ENCODE measurements at places on chromosomes 13 and 19.

- DNase-seq = no peak
Observed at GRCh38 chr13:112622375-112622774, 34.4 kb upstream of the TUBGCP3 start.

- no peak for DNase-seq
Observed at GRCh38 chr13:40351537-40352379, 314.7 kb downstream of the FOXO1 start.

DNA sequence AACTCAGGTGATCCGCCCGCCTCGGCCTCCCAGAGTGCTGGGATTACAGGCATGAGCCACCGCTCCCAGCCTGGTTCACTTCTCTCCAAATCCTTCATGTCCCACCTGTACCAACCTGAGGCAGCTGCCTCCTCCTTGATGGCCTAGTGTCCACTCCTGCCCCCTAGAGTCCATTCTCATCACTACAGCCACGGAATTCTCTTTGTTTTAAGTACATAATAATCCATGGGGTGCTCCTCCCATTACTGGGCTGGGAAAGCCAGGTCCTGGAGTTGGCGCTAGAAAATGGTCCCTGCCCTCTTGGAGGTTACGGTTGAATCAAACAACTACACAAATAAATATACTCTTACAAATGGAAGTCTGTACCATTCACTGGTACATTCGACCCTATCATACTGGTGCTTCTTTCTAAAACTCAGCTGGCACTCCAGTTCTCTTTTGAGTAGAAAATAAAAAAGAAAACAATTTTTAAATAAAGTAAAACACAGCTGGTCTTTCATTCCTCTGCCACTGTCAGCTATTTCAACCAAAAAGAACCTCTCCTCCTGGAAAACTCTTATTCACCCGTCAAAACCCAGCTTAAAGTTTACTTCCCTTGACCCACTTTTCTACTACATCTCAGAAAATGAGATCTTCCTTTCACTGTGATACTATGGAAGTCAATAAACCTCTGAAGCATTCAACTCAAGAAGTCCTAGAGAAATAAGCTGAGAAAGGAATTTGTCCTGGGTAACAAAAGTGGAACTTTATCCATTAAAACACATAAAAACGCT is 22.4 kb upstream of the ARHGEF18 start:
- peak; percentile 1 for DNase-seq

DNA sequence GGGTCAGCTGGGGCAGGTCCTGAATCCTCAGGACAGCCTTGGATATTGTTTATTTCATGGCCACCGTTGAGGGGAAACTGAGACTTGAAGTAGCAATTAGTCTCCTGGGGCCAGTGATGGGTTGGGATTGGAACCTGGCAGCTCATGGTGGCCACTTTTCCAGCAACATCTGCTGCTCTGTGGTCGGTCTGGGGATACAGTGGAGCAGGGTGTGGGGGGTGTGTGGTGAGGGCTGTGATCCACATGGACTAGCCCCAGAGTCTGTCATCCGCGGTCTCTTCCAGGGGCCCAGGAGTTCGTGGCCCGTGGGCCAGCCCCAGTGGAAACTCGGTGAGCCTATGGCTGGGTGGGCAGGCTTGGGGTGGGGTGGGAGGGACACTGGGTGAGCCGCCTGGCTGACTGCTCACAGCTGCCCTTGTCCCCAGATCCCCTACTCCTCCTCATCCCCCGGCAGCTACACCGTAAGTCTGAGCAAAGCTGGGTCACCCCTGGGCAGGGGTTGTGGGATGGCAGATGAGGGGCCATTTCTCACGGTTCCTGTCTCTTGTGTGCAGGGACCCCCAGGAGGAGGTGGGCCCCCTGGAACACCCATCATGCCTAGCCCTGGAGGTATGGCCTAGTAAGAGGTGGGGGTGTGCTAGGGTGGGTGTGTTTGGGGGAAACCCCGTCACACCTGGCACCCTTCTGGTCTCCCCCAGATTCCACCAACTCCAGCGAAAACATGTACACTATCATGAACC is 5.5 kb downstream of the ISYNA1 start:
- DNase-seq = no peak

- no peak for DNase-seq
Observed at GRCh38 chr13:53012707-53013106, 15.9 kb upstream of the OLFM4 start.

DNA sequence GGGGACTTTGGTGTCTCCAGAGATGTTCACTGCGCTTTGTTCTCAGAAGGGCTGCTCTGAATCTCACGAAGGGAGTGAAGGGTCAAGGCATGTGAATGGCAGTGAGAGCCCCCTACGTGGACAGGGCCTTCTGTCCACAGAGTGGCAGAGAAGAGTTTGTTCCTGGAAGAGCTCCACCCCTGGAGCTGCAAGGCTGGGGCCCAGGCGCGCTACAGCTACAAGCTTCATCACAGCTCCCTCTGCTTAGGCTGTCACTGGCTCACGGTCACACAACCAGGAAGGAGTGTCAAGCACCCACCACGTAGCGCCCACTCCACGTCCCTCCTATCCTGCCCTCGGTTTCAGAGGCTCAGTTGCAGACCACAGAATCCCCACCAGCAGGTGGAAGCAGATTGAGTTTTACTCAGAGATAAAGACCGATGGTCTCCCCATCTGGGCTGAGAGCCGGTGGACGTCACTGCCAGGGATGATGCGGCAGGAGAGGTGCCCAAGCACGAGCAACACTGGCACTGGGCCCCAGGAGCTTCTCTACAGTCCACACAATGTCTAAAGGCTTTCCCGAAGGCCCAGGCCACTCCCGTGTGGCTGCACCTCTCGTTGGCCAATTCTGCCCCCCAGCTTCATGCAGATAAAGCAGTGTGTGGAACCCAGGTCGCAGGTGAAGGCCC is 23.0 kb upstream of the TFDP1 start:
- DNase-seq = no peak

DNA sequence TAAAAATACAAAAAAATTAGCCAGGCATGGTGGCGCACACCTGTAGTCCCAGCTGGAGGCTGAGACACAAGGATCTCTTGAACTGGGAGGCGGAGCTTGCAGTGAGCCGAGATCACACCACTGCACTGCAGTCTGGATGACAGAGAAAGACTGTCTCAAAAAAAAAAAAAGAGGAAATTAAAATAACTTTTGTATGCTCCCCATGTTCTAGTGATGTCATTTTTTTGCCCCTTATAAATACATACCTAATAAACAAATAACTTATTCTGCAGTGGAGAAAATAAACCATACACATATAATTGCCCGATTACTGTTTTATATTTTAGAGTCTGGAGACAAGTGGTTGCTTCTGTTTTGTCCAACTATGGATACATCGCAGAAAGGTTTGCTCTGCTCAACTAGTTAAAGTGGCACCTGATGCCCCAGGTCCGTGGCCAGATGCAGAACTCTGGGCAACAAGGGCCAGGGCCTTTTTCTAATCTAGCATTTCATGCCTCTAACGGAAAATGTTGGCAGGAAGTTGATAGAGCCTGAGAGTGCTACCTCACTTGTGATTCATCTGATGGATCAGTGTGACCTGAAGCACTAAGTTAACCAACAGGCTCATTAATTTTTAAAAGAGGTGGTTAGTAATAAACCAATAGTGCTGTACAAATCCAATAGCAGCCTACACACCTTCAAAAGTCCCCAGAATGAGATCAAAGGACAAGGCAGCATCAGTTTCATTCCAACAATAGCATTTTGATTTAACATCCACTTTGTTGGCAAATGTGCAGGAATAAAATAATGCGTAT is 18.8 kb downstream of the UBE2L5 start:
- no peak for DNase-seq

GRCh38 chr19:13972368-13973155 is 20.3 kb downstream of the DCAF15 start:
- no peak for DNase-seq

DNA sequence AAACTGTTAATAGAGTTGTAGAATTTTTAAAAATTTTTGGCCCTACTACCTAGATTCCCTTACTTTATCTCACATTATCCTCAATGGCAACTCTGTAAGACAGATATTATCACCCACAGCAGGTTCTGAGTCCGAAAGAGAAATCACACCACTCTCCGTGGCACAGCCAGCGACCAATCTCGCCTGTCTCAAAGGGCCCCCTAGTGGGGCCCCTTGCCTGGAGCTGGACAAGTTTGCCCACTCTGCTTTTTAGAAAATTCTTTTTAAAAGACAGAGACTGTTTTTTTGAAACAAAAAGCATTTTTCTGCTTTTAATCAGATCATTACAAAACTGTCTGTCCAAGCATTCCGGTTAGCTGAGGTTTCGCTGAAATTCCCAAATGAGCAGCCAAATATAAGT is 21.7 kb downstream of the PHF11 start:
- DNase-seq = peak; percentile 16

GRCh38 chr19:3374369-3375112 is 8.2 kb downstream of the NFIC start:
- no peak for DNase-seq

GRCh38 chr13:65600702-65601101 is 1629.4 kb downstream of the PCDH9 start:
- DNase-seq = peak; percentile 78

DNA sequence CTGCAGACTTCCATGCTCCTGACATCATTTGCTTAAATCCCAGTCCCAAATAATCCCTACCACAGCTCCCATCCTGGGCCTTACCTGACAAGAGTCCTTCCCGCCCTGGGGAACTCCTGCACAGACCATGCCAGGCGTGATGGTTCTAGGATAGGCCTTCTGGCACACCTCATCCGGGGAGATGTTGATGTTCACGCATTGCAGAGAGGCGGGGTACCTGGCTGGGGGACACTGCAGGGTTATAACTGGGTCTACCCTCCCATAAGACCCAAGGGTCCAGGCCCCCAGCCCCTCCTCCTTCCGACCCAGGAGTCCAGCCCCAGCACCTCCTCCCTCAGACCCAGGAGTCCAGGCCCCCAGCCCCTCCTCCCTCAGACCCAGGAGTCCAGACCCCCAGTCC is 4.0 kb downstream of the KLK14 start:
- no peak for DNase-seq

DNA sequence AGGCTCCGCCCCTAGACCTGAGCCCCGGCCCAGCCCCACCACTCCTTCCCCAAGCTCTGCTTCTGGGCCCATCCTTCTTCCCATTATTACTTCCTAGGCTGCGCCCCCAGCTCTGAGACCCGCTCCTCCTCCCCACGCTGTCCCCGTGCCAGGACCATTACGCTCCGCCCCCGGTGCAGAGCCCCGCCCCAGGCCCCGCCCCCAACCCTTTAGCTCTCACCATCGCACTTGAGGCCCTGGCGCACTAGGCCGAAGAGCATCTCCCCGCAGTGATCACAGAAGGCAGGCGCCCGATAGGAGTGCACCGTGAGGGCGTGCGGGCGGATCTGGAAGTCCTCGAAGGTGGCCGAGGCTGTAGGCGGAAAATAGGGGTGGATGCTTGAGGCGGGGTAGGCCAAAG is 6.2 kb downstream of the PRKD2 start:
- no peak for DNase-seq

- no peak for DNase-seq
Observed at GRCh38 chr13:40152922-40153321, 497.5 kb downstream of the COG6 start.

DNA sequence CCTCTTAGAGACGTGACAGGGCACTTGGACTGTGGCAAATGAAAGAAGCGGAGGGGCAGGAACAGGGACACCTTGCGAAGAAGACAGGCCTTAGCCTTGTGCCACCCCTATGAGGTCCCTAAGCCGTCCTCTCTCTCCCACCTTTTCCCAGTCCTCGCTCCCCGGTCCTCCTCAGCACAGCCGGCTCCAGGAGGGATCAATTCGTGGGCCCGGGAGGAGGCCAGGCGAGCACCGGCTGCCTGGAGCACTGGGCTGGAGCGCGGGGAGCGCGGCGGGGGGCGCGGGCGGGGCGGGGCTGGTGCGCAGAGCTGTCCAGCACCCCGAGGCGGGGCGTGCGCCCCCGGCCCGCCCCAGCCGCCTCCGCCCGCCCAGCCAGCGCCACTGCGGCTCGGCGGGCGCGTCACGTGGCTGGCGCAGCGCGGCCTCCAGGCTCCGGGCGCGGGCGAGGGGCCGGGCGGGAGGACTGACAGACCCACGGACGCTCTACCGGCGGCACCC is at the start of gene LRP3:
Gene LRP3 (plus strand): TSS at position 466 of the 498 bp plus-strand sequence. CDS start 456 bp downstream, outside the sequence.
- DNase-seq = peak; percentile 50

GRCh38 chr19:45640849-45641273 is 1.7 kb upstream of the EML2 start:
- no peak for DNase-seq

DNA sequence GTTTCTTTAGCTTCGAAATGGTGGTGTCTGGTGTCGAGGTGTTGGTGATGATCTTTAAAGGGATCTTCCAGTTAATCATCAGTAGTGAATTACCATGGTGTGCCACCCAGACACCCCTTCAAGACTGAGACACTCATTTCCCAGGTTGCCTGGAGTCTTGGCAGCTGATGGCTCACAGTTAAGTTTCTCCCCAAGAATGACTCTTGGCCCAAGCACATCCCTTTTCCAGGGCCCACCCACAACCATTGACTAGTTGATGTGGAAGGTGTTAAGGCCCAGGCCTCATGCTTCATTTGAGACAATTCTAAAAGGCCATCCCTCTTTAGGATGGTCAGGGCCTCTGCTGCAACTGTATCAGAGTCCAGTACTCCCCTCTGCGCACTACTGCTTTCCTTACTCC is 145.5 kb downstream of the FOXO1 start:
- no peak for DNase-seq

GRCh38 chr13:28865149-28865744 is 45.1 kb downstream of the MTUS2 start:
- DNase-seq = no peak

- DNase-seq = no peak
Observed at GRCh38 chr19:1402411-1403070, 1.2 kb upstream of the GAMT start.

DNA sequence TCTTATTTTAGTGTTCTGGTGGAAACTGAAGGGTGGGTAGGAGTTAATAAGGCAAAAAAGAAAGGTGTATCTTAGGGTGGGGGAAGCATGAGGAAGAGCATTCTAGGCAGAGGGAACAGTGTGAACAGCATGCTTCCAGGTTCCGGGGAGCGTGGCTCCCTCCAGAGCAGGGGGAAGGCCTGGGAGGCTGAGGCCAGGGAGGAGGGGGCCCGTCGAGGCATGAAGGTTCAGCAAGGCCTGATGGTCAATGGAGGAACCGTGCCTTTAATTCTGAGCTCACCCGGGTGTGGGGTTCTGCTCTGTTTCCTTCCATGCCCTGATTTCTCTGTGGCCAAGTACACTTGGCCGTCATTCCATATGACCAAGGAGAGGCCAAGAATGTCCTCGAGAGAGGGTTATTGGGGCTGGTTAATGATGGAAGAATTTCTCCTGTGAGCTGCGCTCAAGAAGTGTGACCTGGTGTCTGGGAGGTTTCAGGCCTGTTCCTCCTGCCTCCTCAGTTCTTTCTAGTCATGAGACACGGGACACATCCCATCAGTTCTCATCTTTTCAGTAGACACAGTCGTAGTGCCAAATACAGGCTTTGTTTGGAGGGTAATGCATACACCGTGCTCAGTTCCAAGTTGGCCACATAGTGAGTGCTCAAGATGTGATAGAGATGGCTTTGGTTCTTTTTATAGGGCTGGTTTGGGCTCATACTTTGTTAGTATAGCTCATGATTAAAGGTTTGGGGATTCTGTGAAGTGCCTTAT is 73.6 kb downstream of the SIPA1L3 start:
- DNase-seq = no peak

- DNase-seq = no peak
Observed at GRCh38 chr19:51337861-51338562, 3.9 kb downstream of the VSIG10L start.

DNA sequence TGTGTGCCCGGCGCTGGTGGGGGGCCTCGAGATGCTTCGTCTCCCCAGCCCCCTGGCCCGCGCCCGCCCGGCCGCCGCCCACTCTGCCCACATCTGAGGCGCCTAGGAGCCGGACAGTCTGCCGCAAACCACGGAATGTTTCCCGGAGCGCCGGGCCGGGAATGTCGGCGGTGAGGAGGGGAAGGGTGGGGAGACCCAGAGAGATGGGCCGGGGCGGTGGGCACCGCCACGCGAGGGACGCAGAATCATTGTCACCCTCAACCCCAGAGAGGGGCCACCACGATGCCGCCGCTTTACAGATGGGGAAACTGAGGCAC is 46.1 kb upstream of the NFIC start:
- DNase-seq = no peak

All from fibroblast of skin of right biceps (primary cell).